H1 (cell line): ENCODE measurements at places on chromosomes 12 and 14. TPM values are rescaled to one million over a fixed set of nuclear protein-coding genes. Genes with fewer than 3 reads are reported as not detected.

The FAM90A1 gene
- 0.13 TPM in 1 of 2 replicates, not detected in the other for total RNA-seq

The KRT6B gene
- not detected in 2 replicates for total RNA-seq

The SYT10 gene
- 2.6 and 3.2 TPM in 2 replicates for total RNA-seq

The TSPAN19 gene
- not detected in 2 replicates for total RNA-seq

The FOXA1 gene
- total RNA-seq, result 0.17 and 0.20 TPM in 2 replicates

GRCh38 chr12:39368891-39369290 is 74.0 kb downstream of the KIF21A start:
- DNase-seq, result no peak

- DNase-seq, result no peak
These were observed 280.4 kb upstream of the GARIN6 start for GRCh38 chr12:99367181-99367580.

- DNase-seq, result no peak
These were observed 10.2 kb upstream of the SMUG1 start for GRCh38 chr12:54199034-54199433.

DNA sequence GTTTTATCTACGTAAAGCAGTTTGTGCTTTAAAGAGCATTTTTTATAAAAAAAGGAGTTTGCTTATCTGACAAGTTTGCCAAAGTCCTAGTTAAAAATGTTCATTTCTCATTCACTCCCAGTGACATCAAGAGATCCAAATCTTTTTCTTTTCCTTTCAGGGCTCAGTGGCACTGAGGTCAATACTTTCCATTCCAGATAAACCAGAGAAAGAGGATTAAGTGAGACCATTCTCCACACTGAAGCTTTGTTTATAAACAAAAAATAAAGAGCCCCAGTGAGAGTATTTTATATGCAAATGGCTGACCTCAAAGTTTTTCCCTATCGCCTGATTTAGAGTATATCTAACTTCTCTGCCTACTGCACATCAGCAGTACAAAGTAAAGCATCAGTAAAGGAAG is 199.8 kb downstream of the ALG10B start:
- DNase-seq, result no peak

- no peak for DNase-seq
These were observed 93.6 kb downstream of the DIP2B start for GRCh38 chr12:50598321-50598862.

DNA sequence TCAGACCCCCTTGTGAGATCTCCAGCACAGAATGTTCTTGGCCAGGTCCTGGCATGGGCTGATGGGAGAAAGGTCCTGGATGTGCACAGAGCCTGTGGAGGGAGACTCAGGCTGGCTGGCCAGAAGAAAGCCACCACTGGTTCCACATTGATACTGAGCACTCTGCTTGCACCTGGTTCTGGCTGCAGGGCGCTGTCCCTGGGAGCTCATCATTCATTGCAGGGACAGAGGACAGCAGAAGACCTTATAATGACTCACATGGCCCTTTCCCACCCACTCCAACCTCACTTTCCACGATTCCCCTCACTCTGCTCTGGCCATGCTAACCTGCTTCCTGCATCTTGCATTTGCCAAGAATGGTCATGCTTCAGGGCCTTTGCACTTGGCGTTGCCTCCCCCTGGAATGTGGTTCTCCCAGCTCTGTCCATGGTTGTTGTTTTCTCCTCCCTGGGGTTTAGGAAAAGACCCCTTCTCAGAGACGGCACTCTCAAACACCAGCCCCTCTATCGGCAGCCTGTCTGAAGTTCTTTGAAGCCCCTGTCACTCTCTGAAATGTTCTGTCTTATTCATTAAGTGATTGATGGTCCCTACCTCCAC is 10.3 kb downstream of the KRT7 start:
- no peak for DNase-seq

DNA sequence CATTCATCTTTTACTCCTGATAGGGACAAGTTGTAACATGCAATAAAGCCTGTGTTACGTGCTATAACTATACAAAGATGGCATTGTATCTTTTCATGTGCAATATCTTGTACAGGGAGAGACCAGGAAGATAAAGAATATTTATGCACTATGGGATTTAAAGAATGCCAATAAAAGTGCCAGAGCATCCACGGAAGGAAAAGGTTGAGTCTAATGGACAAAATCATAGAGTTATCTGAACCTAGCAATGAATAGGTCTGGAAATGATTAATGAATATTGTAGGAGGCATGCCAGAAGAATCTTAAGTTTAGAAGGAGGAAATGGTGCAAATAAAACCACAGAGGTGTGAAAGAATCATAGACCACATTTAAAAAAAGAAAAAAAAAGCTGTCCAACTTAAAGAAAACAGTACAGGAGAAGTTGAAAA is 263.9 kb downstream of the KCNC2 start:
- no peak for DNase-seq

- no peak for DNase-seq
These were observed 6.4 kb downstream of the TNS2 start for GRCh38 chr12:53056296-53056695.

DNA sequence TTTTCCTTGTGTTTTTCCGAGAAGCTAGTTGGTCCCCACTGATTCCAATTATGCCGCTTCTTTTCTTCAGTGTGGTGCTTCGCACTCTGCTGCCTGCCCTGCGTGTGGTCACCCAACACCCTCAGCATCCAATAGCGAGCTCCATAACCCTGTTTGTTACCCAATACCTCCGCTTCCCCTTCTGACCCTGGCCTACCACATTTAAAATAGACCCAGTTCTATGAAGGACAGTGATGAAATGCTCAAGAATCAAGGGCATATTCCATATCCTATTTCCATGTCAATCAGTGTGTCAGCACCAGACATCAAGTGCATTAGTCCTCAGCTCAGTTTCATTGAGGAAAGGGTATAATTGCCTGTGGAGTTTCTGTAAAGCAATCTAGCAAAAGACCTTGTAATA is 9.5 kb downstream of the NDRG2 start:
- DNase-seq, result no peak

DNA sequence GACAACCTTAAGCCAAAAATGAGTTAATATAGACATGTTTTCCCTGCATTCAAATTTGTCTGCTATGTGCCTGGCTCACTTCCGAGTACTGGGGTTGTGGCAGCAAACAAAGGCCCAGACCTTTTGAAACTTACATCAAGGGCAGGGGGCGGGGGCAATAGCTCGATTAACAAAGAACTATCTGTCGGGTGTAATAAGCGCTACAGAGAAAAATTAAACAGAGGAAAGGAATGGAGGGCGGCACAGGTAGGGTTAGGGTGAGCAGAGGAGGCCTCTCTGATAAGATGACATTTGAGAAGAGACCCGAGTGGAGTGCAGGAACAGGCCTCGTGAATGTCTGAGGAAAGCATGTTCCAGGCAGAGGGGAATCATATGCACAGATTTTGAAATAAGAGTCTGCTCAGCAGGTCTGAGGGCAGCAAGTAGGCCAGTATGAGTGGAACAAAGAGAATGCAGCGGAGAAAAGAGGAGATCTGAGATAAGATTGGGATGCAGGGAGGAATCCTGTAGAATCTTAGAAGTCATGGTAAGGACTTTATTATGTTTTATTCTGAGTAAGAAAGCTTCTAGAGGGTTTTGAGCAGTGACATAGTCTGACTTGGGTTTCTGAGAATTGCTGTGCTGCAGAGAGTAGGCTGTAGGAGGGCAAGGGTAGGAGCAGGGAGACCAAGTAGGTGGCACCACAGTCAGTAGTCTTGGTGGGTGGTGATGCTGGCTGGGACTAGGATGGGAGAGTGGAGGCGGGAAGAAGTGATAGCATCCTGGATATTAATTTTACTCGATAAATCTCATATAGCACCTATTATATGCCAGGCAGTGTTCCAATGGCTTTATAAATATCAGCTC is 52.6 kb downstream of the BICDL1 start:
- DNase-seq, result no peak

- DNase-seq, result no peak
These were observed 48.1 kb upstream of the OTX2 start for GRCh38 chr14:56858422-56858821.

DNA sequence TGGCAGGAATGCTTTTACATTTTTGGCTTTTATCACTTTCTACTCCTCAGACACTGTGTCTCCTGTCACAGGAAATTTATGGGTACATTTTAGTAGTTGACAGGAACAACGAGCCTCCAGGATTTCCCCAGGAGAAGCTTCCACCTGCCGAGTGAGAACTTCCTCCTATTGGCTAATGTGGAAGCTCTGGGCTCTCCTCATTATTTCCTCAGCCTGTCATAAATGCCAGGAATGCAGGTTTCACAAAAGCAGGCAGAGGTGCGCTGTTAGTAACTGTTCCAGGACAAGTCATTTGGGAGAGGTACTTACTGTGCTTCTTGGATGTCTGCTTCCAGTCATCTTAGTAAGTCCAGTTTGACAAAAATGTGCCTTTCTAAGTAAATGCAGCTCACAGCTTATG is 19.1 kb upstream of the DCP1B start:
- no peak for DNase-seq

- DNase-seq, result no peak
These were observed 360.8 kb downstream of the PAWR start for GRCh38 chr12:79329933-79330332.

DNA sequence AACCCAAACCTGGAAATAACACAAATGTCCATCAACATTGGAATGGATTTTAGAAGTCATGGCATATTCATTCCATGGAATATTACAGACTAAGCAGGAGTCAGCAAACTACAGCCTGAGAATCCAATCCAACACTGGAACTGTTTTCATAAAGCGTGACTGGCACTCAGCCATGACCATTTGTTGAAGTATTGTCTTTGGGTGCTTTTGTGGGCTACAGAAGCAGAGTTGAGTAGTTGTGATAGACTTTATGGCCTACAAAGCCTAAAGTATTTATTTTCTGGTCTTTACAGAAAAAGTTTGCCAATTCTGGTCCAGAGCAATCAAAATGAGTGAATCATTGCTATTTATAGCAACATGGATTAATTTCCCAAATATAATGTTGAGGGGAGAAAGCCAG is 34.5 kb upstream of the FRS2 start:
- DNase-seq, result no peak

GRCh38 chr12:89846473-89847055 is 137.9 kb upstream of the ATP2B1 start:
- no peak for DNase-seq

DNA sequence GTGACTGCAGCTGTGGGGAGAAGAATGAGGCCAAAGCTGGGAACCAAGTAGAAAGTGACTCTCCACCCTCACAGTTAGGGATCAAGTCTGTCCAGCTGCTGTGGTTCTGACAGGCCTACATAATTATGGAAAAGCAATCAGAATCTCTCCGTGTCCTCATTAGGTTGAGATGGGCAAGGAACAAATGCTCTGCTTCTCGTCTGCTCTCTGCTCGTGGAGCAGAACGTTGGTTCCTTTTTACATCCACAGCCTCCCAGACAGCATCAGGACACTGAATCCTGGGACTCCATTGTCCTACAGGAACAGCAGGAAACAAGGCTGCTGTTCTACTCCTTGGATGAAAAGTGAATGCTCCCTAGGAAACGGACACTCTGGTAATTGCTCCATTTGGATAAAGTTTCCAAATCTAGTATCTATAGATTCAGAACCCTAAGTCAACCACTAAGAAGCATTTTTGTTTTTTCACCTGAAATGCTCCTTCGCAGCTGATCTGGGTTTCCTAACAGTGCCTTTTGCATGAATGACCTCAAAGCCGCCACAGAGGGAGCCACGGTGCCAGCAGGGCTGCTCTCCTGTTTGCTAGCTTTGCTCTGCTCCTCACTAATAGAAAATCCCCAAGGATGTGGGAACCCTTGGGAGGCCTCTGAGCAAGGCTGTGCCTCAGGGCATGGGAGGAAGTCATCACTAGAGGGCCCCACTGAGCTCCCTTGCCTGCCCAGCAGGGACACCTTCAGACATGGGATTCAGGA is 102.0 kb downstream of the EGLN3 start:
- DNase-seq, result peak; percentile 86

DNA sequence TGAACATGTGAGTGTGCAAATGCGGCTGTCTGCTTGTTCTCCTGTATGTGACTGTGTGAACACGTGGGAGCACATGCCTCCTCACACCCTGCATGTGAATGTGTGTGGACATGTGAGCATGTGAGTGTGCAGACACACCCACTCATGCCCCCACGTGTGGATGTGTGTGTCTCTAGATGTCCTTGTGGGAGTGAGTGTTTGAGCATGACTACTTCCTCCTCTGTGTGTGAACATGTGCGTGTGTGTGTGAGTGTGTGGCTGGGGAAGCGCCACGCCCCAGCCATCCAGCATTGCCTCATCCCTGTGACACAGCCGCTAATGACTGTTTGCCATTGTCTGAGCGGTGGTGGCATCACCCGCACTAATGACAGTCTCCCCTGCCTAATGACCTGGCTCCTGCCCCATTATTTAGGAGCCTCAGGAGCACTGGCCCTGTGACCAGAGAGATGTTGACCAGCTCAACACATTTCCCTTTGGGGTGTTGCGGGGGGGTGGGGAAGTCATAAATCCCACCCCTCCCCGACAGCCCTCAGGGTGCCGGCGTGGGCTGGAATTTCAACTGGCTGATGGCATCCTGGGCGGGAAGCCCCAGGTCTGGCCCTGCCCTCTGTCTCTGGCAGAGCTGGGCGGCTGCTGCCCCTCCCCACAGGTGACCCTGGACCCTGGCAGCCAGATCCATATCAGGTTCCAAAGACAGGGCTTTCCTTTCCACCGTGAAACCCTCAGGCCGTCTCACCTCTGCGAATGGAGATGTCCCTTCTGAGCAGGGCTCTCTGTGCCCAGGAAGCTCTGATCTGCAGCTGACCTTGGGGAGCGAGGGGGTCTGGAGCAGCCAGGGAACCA is 11.5 kb upstream of the KRT80 start:
- no peak for DNase-seq

DNA sequence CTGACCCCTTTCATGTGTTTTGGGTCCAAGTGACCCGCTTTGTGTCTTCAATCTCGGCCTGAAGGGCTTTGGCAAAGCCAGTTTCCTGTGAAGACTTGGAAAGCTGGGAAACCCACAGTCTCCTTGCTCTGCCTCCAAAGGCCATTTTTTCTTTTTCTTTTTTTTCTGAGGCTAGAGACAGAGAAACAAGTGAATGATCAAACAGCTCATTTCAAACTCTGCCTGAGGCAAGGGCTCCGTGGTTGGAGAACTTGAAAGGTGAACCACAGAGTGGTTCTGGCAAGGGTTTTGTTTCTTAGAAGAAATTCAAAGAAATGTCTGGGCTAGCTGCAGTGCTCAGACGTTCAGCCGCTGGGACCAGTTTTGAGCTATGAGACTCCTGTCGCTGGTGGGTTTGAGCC is 62.7 kb downstream of the ERH start:
- DNase-seq, result no peak
